ENCODE measurements at places on chromosomes 2 and 18.

DNA sequence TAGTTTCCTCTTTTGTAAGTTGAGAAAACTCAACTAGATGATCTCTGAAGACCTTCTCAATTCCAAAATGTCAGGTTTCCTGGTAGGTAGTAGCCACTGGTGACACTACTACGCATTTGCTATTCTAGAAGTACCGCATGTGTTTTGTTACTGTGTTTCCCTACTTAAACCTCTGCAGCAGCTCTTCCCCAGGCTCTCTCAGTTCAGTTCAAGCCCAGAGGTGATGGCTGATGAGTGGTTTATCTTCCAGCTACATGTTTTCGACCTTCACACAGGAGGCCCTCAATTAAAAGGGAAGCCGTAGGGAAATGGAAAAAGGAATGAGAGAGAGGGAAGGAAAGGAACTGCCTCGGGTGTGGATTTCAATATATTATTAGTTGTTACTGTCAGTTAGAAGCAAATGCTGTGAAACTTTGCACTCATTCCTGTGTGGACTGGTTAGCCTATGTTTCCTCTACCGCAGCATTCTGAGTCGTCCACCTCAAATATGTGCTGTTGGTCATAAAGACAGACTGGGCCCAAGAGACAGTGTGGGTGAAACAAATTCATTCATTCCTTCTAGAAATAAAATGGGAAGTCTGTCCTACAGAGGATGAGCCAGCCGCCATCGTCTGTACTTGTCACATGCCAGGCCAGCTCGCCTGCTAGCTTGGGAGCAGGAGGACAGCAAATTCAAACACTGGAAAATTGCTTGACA is 455.2 kb upstream of the RAB12 start:
- no peak for DNase-seq

DNA sequence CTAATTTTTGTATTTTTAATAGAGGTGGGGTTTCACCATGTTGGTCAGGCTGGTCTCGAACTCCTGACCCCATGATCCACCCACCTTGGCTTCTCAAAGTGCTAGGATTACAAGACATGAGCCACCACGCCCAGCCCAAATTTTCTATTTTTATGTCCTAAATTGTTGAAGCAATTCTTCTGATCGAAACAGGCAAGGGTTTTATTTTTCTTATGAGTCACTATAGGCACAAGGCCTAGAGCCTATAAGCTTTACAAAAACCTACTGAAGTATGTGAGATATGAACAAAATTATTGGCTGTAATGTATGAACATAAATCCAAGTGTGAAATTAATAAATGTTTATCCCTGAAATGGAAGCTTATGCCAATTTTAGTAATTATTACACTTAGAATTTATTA is 464.2 kb upstream of the NRP2 start:
- DNase-seq, result no peak

GRCh38 chr2:216023055-216023648 is 9.8 kb upstream of the MREG start:
- DNase-seq, result no peak

DNA sequence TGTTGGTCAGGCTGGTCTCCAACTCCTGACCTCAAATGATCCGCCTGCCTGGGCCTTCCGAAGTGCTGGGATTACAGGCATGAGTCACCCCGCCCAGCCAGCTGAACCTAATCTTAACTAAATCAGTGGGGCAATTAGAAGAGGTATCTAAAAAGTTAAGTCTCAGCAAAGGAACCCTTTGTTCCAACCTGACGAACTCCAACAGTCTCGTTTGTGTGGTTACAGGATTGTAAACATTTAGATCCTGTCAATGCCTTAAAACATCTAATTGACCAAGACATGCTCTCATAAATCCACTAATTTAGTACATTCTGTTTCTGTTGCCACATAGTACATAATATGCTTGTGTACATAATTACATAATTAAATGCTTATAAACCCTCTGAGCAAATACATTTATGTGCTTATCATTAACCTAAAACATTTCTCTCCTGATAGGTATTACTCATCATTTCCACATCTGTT is 31.1 kb upstream of the STK39 start:
- no peak for DNase-seq

DNA sequence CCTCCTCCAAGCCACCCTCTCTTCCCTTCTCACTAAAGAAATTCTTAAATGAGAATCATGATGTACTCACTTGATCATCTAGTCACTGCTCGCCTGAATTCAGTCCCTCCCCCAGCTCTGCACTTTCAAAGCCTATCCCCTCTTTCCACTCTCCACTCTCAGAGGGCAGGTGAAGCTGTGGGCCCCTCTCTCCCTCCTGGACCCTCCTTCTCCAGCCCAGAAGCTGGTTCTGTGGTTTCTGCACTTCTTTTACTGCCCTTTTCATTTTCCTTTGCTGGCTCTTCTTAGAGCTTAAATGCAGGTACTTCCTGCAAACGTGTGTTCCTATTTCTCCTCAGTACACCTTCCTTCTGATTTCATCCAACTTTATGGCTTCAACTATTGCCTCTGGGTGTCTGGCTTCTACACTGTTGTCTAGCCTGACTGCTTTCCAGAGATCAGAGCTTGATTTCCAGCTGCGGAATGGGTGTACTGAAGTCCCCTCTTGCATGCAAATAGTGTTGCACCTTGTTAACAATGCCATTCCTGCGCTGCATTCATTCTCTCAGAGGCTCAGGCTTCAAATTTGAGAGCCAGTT is 15.3 kb upstream of the TXNDC2 start:
- DNase-seq, result no peak

DNA sequence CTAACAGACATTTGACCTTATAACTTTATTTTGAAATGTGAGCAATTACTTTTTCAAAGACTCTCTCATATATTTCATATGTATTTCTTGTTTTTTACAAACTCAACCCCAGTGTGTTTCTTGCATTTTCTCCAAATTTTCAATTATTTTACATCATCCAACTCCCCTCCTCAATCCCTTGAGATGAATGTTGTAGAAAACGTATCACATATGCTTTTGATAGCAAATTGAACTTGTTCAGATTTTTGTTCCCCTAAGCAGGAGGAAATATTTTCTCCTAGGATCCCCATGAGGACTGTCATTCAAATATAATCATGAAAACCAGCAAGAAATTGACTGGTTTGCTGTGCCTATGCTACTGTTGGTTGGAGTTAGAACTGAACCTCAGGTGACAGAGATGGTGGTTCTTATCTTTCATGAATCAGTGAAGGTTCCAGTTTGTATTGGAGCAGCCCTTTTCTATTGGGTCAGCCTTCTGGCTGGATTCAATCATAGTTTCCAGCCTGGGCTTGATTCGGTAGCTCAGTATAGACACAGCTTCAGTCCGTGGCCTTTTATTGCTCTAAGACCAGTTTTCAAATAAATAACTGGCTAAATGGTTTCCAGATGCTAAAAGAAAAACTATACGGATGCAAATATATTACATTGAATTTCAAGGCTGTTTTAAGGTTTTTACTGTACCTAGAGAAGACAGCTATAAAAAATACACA is 591.0 kb downstream of the EPHA4 start:
- DNase-seq, result no peak

DNA sequence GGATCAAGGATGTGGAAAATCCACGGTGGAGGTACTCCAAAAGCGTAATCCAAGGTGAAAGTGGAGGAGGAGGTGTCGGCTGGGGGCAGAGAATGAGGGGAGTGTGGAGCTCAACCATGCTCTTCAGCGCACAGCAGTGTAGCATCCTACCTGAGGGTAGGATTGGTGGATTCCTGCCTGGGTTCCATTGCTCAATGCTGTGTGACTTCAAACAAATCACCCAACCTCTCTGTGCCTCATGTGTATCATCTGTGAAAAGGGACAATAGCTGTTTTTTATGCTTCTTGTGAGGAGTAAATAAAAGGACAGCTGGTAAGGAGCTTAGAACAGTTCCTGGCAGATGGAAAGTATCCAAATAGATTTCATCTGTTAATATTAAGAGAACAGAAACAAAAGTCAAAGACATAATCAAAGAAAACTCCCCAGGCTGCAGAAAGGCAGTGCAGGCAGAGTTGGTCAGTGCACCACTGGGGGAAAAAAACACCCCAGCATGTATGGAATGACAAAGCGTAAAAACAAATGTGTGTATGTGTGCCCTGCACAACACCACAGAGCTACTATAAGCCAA is 130.0 kb upstream of the HDAC4 start:
- no peak for DNase-seq

GRCh38 chr18:66328296-66328878 is 275.5 kb downstream of the CDH19 start:
- DNase-seq, result no peak

DNA sequence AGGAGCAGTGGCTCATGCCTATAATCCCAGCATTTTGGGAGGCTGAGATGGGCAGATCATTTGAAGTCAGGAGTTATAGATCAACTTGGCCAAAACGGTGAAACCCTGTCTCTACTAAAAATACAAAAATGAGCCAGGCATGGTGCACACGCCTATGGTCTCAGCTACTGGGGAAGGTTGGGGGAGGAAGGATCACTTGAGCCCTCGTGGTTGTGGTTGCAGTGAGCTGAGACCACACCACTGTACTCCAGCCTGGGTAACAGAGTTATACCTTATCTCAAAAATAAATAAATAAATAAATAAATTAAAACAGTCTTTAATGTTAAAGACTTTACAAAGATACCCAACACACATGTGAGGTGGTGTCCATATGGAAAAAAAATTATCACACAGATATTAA is 134.0 kb downstream of the C2orf74 start:
- no peak for DNase-seq

DNA sequence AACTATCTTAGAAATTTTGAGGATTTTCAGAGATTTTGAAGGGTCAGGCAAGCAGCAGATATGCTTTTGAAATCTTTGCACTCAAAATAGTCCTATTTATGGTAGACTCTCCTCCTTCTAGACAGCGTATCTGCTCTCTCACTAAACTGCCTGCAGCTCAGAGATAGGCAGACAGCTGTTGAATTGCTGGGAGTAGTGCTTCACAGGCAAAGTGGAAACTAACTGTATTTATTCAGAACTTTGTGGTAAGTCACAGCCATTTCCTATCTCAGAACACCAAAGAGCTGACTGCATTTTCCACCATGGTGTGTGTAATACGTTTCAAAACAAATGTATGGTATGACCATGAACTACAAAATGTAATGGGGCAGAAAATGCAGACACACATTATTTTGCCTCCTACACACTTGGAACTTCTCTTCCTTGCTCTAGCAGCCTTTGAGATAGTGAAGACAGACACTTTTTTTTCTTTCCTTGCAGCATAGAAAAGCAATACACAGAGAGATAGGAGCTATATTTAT is 352.4 kb downstream of the LRP1B start:
- DNase-seq, result no peak

DNA sequence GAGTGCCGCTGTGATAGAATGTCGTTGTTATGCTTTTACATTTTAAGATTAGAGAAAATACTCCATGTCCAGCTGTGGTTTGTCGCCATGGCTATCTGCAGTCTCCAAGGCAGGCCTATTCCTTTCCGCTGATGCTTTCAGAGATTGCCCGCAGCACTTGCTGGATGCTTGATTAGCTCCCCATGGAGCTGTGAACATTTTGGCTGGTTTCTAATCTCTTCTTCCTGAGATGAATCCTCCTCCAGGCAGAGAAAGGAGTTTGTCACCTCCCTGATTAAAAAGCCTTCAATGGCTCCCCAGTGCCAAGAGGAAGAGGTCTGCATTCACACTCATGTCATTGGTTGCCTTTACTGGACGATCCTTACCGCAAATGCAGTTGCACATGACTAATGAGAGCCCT is 32.6 kb upstream of the LPIN1 start:
- DNase-seq, result no peak

GRCh38 chr2:195022508-195022830 is 634.6 kb upstream of the SLC39A10 start:
- DNase-seq, result no peak

DNA sequence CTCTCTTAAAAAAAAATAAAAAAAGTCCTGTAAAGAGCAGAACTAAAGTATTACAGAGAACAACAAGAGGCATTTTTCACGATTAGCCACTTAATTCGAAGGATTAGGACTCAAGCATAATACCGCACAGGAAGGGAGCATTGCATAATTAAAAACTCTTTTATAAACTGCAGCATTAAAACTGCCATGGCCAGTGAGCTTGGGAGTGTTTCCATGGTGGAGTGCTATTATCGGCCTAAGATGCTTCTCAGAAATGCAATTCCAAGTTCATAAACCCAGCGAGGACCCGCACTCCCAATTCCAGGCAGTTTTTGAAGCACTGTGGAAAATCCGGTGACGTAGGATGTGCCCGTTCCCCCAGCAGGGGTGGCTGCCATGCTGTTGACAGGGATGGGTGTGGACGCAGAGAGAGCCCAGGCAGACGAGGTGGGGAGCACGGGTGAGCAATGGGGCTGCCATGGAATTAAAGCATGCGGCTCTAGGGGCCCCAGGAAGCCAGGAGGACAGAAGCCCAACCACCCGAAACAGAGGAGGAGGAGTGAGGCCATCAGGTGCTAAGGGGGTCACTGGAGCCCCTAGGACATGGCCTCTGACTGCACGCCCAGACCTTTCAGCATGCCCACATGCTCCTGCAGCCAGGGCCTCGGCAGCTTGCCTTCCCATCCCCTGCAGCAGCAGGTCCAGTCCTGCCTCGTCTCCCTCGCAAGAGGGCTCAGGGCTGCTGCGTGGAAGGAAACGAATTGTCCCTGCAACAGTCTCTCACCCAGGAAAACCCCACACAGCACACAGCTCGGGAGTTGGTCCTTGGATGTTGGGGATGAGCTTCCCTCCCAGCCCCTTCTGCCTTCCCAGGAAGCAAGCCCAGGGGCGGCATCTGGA is 233.4 kb downstream of the NDUFA10 start:
- DNase-seq, result no peak

GRCh38 chr18:60038731-60039130 is 138.9 kb downstream of the PMAIP1 start:
- no peak for DNase-seq

GRCh38 chr2:8657423-8658062 is 24.3 kb upstream of the ID2 start:
- no peak for DNase-seq

DNA sequence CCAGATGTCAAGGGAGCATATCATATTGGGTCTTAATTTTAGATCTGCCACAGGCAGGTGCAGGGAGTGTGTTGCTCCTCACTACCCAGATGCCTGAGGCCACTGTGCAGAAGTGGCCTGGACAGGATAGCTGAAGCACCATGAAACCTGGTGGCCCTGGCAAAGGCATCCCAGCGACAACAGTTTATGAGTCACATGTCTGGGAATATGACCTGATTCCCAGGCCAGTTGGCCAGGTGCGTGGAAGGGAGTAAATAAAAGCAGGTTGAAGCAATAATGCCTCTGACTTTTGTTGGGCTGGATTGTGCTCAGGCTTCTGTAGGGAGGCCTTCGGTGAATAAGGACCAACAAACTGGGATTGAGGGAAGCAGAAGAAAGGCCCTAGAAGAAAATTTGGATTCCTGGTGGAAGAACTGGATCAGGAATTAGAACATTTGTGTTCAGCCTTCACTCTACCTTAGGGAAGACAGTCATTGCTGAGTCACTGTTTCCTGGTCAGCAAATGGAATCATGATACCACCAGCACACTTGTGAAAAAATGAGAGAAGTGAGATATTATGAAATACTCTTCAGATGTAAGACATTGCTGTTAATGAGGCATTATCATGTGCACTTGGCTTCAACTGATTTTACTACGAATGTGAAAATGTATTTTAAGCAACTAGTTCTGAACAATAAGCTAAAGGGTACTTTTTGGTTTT is 78.4 kb upstream of the ZNF516 start:
- no peak for DNase-seq

GRCh38 chr18:79579807-79580497 is 99.7 kb upstream of the CTDP1 start:
- no peak for DNase-seq

All from keratinocyte (primary cell).